Stimulated activated CD4-positive, alpha-beta T cell treated with anti-CD3 and anti-CD28 coated beads, Interleukin-1b, Interleukin-23, amount 100 ng/mL, for 4 hours (primary cell): ENCODE measurements at places on chromosomes 12 and 14.

DNA sequence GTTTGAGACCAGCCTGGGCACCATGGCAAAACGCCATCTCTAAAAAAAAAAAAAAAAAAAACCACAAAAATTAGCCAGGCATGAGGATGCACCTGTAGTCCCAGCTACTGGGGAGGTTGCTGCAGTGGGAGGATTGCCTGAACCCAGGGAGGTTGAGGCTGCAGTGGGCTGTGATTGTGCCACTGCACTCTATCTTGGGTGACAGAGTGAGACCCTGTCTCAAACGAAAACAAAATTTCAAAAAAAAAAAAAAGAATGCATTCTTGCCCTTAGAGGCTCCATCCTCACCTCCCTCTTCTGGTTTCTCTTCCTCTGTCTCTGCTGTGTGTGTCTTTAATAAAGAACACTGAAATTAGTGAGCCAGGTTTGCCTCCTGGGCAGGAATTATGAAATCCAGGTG, 107.8 kb downstream of the VCPKMT start:
- no peak for DNase-seq

DNA sequence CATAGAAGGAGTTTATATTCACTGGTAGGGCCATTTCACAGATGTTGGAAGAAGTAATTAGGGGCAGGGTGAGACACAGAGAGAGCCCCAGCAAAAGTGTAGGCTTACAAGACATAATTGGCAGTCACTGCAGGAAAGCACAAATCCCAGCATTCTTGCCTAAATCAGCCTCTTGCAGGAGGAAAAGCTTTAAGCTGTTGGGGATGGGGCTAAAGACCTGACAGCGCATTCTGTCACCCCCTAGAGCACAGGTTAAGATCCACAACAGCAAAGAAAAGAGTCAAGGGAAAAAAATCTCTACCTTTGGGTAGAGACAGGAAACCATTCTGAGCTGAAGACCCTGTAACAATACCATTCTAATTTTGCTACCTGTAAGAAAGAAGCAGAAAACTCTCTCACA, 409.0 kb downstream of the DAD1 start:
- no peak for DNase-seq

DNA sequence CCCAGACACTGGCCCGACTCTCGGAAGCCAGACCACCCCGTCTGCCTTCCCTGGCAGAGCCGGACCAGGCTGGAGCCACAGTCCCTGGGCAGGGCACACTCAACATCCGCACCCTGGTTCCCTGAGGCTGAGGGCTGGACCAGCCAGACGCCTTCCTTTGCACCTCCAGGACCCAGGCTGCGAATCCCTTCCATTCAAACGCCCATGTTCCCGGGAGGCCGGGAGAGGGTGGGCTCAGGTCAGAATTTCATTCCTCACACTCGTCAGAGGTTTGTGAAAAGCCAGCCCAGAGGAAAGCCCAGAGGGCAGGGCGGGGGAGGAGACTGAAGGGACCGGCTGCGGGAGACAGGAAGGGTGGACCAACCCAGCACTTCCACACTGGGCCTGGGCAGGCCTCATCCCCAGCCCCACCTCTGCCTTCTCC, 58.7 kb downstream of the LRRC74A start:
- DNase-seq: no peak

GRCh38 chr12:7877420-7877819, 4.7 kb upstream of the SLC2A14 start:
- no peak for DNase-seq

DNA sequence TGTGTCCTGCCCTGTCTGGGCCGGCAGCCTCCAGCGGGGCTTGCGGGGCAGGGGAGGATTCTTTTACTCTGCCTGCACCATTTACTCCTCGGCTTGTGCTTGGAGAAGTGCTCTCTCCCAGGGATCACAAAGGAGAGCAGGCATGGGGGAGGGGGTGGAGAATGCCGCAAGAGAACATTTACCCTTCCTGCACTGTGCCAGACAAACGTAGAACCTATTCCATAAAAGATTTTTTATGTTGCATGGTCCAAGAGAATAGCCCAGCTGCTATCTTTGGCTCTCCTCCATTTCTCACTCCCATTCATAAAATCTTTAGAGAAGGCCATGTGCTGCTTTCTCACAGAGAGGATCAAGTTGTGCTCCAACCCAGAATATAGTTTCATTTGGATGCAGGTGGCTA, 159.4 kb downstream of the SPTSSA start:
- DNase-seq: no peak

GRCh38 chr12:84875241-84875640, 37.4 kb downstream of the SLC6A15 start:
- no peak for DNase-seq

GRCh38 chr12:65631621-65632111, 192.6 kb upstream of the HMGA2 start:
- no peak for DNase-seq
